ENCODE measurements at places on chromosomes 13 and 19. TPM values are rescaled to one million over a fixed set of nuclear protein-coding genes. Genes with fewer than 3 reads are reported as not detected.

OR10H1 gene
- not detected for total RNA-seq

CASP14 gene
- total RNA-seq: not detected

EBI3 gene
- total RNA-seq: 0.48 TPM

ZNF837 gene
- 0.34 TPM for total RNA-seq

FGF22 gene
- 0.26 TPM for total RNA-seq

- no peak overlapping the region for H3K27ac ChIP-seq
- H3K4me3 ChIP-seq: no peak overlapping the region
- no peak for DNase-seq
Observed at GRCh38 chr13:76029088-76029487, 393.0 kb downstream of the LMO7 start.

GRCh38 chr13:46679369-46680120, 117.4 kb downstream of the ESD start:
- H3K27ac ChIP-seq: peak overlapping the region; percentile 67
- H3K27me3 ChIP-seq: no peaks in the 10 kb centered on the region
- H3K36me3 ChIP-seq: no peaks in the 10 kb centered on the region
- peak overlapping the region; percentile 41 for H3K4me3 ChIP-seq
- no peak for DNase-seq

- H3K36me3 ChIP-seq: no peaks in the 10 kb centered on the region
- peak overlapping the region; percentile 95 for H3K27ac ChIP-seq
- DNase-seq: no peak
- H3K4me1 ChIP-seq: peaks cover 34% of the 10 kb centered on the region
Observed at GRCh38 chr19:45766296-45766868, 2.7 kb downstream of the SIX5 start.

DNA sequence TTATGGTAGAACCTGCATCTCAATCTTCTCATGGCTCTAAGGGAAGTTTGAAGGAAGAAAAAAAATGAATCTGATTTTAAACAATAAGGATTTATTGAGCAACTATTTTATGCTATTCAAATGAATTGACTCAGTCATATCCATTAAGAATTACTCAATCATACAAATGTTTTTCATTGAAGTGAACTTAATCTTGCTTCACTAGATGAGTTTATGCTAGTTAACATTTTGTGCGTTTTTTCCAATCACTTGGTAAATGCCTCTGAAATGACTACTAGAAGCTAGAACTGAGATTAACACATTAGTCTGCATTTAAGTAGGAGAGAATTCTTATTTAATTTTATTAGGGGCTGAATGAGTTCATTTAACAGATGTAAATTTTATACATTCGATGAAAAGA, 25.2 kb downstream of the RXFP2 start:
- no peak overlapping the region for H3K4me3 ChIP-seq
- H3K4me1 ChIP-seq: no peaks in the 10 kb centered on the region
- no peaks in the 10 kb centered on the region for H3K27me3 ChIP-seq
- no peak overlapping the region for H3K27ac ChIP-seq
- no peaks in the 10 kb centered on the region for H3K36me3 ChIP-seq

All from psoas muscle (tissue), 8 donors.